AG08395 (cell line): ENCODE measurements at places on chromosomes 13 and 19.

GRCh38 chr19:3027981-3028304 lies 1.1 kb downstream of the TLE2 start:
- no peak for DNase-seq

GRCh38 chr13:76822698-76823267 lies 63.4 kb downstream of the KCTD12 start:
- DNase-seq: peak; percentile 76

GRCh38 chr19:51417810-51418157 lies 342 bp upstream of the SIGLEC10 start:
- DNase-seq: no peak

DNA sequence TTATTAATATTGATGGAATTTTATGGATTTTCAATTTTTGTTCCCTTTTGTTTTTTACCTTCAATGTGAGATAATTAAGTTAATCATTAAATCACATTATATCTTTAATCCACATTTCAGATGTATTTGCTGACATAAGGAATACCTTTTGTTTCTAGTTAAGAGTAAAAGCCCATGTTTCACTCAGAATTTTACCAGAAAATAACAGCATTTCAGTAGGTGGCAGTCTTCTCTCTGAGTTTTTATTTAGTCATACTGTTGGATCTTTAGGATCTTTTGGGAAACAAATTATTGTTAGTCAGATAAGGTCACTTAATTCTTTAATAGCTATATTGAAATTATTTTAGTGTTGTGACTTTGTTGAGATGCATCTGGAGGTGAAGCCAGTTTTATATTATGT lies 67.9 kb downstream of the NDFIP2 start:
- DNase-seq: peak; percentile 6

DNA sequence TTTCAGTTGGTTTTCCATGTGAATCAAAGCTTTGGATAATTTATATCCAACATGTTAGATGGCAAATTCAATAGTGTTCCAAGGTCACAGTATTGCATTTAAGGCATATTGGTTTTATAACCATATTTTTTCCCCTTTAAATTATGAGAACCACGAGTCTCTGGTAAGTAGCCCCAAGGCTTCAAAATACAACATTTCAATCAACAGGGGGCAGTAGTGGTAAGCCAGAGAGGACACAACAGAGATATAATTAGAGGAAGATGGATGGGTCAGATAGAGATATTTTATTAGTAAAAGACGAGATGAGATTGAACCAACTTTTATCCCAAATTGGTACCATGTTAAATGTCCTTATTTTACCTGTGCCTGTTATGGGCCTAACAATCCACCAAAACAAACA lies 53.1 kb downstream of the KL start:
- no peak for DNase-seq

GRCh38 chr13:47932950-47933923 lies 67.8 kb downstream of the SUCLA2 start:
- DNase-seq: no peak
